ENCODE measurements at places on chromosomes 2 and 18. TPM values are rescaled to one million over a fixed set of nuclear protein-coding genes. Genes with fewer than 3 reads are reported as not detected.

DNA sequence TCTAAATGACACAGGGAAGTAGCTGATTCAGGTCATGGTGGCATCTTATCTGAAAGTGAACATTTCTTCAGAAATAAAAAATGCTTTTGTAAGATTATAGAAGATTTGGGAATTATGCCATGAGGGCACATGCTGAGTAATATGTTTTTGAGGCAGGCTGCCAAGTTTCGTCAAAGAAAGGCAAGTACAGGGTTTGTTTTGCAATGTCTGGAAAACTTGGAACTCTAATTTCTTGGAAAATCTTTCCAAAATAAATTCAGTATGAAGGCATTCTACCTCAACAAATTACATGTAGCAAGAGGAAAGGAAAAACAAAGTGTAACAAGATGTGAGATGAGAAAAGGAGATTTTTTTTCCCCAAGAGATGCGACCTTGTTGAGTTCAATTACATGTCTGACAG, 167.7 kb downstream of the PLCL1 start:
- ATAC-seq: peak; percentile 70

- ATAC-seq: no peak
Measured at GRCh38 chr2:238965371-238966071, 117.6 kb downstream of the TWIST2 start.

DNA sequence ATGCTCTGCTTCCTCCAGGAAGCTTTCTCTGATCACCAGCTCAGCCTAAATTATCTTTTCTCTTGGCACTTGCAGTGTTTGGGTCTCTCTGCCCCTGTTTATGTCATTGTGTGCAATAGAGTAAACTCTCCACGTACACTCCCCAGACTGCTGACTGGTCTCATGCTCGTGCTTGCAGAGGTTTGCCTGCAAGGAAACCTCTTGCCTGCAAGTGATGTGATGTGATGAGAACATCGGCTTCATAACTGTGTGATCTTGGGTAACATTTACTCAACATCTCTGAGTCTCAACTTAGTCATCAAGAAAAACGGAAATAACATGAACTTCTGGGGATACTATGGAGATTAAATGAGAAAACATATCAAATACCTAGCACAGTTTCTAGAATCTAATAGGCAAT, 92.3 kb downstream of the BIN1 start:
- ATAC-seq: no peak

GRCh38 chr2:76867854-76868253, 654.3 kb downstream of the LRRTM4 start:
- ATAC-seq: no peak

DNA sequence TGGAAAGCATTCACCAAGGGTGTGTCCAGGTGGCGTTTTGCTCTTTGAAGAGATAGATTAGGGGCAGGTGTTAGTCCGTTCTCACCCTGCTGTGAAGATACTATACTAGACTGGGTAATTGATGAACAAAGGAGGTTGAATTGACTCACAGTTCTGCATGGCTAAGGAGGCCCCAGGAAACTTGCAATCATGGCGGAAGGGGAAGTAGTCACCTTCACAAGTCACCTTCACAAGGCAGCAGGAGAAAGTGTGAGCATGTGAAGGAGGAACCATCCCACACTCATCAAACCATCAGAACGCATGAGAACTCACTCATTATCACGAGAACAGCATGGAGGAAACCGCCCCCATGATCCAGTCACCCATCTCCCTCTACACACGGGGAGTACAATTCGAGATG, 135.7 kb upstream of the NFATC1 start:
- ATAC-seq: no peak

DNA sequence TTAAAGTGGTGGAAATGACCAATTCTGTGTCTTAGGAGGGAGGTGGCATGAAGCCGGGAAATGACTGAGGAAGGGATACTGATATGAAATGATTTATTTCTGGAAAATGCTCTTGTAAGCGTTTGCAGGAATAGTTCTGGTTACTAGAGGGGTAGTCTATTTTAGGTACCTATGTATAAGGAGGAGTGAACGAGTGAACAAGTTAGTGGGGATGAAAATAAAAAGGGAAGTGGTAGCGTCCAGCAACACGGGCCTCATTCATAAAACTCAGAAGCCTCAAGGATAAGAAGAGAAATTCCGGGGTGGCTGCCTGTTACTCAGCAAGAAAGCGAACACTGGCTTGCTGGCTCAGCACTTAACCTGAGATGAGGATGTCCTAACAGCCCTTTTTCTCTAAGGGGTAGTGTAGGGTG, 303.3 kb downstream of the NCKAP5 start:
- ATAC-seq: no peak

- no peak for ATAC-seq
Measured at GRCh38 chr18:2536493-2536892, 34.8 kb downstream of the METTL4 start.

Gene NR4A2
- total RNA-seq: 7.3 TPM

Gene ABCB11
- not detected for total RNA-seq

Gene REG3A
- total RNA-seq: not detected

Gene ICA1L
- total RNA-seq: 39.8 TPM

Gene SAG
- 1.5 TPM for total RNA-seq

Gene B4GALT6
- total RNA-seq: 3.0 TPM

Gene XIRP2
- not detected for total RNA-seq

Data from gastroesophageal sphincter (tissue), 4 donors.